ENCODE measurements at places on chromosomes 6 and 20. TPM values are rescaled to one million over a fixed set of nuclear protein-coding genes. Genes with fewer than 3 reads are reported as not detected.
A peak's percentile ranks its signal among the peaks of the same experiment; 100 is the strongest.

GRCh38 chr20:14142171-14142570, 146.9 kb downstream of the MACROD2 start:
- DNase-seq, result no peak
- no peak overlapping the region for H3K4me3 ChIP-seq
- H3K36me3 ChIP-seq, result no peaks in the 10 kb centered on the region

DNA sequence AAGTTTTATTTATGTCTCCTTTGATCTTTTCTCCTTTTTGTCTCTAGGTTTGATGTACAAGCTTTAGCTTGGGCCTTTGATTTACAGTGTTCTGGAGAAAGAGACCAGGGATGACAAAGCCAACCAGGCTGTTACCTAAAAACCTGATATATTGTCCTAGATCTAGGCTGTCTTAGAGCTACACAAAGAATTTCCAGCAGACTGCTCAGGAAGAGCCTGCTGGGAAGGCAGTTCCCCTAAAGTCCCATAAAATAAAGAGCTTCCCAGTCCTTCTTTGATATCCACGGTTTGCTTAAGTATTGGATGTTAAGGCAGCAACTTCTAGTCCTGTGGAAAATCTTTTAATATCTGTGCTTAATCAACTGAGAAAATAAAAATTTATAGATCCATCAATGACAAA, 70.5 kb downstream of the SHLD1 start:
- H3K27ac ChIP-seq, result no peak overlapping the region
- H3K27me3 ChIP-seq, result no peaks in the 10 kb centered on the region
- no peaks in the 10 kb centered on the region for H3K36me3 ChIP-seq
- H3K4me3 ChIP-seq, result no peak overlapping the region
- H3K4me1 ChIP-seq, result no peaks in the 10 kb centered on the region

Gene MCM8
- 6.7 TPM for total RNA-seq

Gene C6orf15
- not detected for total RNA-seq

GRCh38 chr20:37365760-37366638, 20.1 kb downstream of the SRC start:
- H3K4me1 ChIP-seq, result no peaks in the 10 kb centered on the region
- H3K36me3 ChIP-seq, result no peaks in the 10 kb centered on the region

DNA sequence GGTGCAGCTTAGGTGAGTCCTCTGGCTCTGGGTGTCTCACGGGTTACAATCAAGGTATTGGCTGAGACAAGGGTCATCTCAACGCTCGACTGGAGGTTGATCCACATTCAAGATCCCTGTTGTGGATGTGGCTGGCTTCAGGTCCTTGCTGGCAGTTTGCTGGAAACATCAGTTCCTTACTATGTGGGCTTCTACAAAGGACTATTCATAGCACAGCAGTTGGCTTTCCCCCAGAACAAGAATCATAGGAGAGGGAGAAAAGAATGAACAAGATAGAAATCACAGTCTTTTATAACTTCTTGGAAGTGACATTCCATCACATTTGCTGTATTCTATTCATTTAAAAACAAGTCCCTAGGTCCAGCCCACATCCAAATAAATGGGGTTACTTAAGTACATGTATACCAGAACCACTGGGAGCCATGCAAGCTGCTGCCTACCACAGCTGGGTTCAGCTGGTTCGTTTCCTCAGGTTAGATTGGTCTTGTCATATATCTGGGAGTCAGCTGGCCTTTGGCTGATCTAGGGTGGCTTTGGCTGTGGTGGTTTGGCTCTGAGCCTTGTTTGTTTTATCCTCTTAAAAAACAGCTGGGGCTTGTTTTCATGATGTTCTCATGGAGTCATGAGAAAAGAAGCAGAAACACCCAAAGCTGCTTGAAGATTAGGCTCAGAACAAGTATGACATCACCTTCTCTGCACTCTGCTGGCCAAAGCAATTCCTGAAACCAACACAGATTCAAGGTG, 433.2 kb upstream of the SPTLC3 start:
- H3K36me3 ChIP-seq, result no peaks in the 10 kb centered on the region
- H3K27ac ChIP-seq, result peak overlapping the region; percentile 34
- no peak for DNase-seq
- no peaks in the 10 kb centered on the region for H3K4me1 ChIP-seq

Gene HLA-DRA
- total RNA-seq, result 259 TPM

Gene POM121L2
- not detected for total RNA-seq

DNA sequence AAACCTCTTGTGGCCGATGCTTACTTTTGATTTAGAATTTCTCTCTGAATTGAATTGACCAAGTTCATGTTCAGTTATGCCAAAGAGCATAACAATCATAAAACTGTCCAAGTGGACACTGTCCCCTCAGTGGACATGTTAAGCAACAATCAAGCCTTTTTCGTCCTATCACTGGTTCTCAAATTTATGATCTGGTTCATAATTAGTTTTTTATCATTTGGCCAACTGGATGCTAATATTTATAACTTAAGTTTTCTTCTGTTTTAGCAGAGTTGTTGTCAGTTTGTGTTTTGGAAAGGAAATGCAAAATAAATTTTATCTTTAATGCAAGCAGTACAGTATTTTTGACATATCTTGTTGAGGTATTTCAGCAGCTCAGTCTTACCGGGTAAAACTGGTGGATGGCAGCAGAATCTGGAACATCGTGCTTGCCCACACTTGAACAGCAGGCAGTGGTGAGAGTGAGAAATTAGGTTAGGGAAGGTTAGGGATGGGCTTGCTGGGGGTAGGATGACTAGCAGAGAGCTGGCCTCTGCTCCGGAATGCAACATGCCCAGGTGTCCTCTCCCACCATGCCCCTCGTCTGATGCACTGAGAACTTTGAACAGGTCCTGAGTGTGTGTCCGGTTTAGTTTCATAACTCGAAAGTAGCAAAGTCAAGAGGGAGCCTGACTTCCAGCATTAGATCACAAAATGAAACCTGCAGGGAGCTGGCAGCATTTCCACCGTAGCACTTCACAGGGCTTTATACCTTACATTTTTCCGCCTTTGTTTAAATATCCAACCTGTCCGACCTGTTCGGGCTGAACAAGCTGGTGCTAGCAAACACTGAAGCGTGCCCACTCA, 93.1 kb downstream of the RREB1 start:
- H3K4me1 ChIP-seq, result no peaks in the 10 kb centered on the region
- H3K27ac ChIP-seq, result peak overlapping the region; percentile 79
- no peaks in the 10 kb centered on the region for H3K36me3 ChIP-seq
- peak; percentile 71 for DNase-seq
- H3K4me3 ChIP-seq, result peak overlapping the region; percentile 35
- H3K27me3 ChIP-seq, result no peaks in the 10 kb centered on the region

DNA sequence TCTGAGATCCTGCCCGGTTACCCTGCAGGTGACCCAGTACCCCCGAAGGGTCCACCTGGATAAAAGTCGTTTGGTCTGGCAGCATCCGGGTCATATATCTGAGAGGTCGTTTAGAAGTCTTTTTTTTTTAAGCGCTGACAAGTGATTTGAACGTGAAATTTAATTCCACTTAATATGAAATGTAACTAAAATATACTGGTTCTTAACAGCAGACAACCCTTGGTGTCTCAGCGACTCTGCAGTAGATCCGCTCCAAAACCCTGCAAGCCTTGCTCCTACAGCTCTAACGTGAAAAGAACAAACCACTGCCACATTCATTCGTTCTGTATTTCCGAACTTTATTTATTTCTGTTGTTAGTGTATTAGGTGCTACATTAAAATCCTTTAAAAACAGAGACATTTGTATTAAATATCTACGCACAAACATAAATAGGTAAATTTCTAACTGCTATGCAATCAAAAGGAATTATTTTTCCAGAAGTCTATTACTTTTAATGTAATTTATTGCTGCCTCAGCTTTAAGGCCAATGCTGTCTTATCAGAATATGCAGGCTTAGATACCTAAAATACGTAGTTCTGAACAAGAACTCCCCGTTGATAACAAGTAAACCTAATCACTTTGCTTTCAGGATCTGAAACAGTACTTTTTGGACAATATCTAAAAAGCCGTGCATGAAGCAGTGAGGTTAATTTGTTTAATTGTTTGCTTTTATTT, 33.5 kb upstream of the TCF21 start:
- H3K27me3 ChIP-seq, result peaks cover 33% of the 10 kb centered on the region
- H3K27ac ChIP-seq, result no peak overlapping the region
- no peaks in the 10 kb centered on the region for H3K4me1 ChIP-seq
- no peak overlapping the region for H3K4me3 ChIP-seq
- H3K36me3 ChIP-seq, result no peaks in the 10 kb centered on the region
- no peak for DNase-seq

Gene TRIM40
- 0.33 TPM for total RNA-seq

- DNase-seq, result no peak
- no peaks in the 10 kb centered on the region for H3K36me3 ChIP-seq
- H3K4me1 ChIP-seq, result no peaks in the 10 kb centered on the region
Measured at GRCh38 chr6:44668976-44669934, 281.7 kb downstream of the CDC5L start.

Gene TFEB
- total RNA-seq, result 15.7 TPM

Gene WFDC5
- not detected for total RNA-seq

DNA sequence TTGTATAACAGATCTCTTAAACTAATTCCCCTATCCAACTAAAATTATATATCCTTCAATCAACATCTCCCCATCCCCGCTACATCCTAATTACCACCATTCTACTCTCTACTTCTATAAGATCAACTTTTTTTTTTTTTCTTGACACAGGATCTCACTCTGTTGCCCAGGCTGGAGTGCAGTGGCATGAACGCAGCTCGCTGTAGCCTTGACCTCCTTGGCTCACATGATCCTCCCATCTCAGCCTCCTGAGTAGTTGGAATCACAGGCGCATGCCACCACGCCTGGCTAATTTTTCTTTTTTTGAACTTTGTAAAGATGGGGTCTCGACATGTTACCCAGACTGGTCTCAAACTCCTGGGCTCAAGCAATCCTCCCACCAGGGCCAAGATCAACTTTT, 5.0 kb downstream of the DNAAF9 start:
- no peaks in the 10 kb centered on the region for H3K36me3 ChIP-seq
- H3K4me1 ChIP-seq, result no peaks in the 10 kb centered on the region
- DNase-seq, result no peak
- no peak overlapping the region for H3K4me3 ChIP-seq
- H3K27me3 ChIP-seq, result no peaks in the 10 kb centered on the region

DNA sequence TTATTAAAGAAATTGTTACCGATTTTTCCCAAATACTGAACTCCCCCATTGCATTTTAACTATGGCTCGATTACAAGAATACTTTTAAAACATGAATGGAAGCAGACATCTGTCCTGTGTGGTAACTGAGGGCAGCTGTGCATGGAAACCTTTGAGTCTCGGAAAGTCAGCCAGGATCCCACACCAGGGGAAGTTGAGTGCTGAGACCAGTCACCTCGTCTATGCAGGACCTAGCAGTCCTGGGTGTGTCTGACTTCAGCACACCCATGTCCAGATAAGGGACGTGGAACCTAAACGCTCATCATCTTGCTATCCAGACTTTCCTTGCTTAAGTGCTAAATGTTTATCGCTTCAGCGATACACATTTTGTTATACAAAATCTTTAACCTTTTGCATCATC, 6.1 kb downstream of the RIN2 start:
- no peak overlapping the region for H3K27ac ChIP-seq
- no peaks in the 10 kb centered on the region for H3K36me3 ChIP-seq
- no peak overlapping the region for H3K4me3 ChIP-seq
- H3K27me3 ChIP-seq, result no peaks in the 10 kb centered on the region
- DNase-seq, result no peak
- no peaks in the 10 kb centered on the region for H3K4me1 ChIP-seq

DNA sequence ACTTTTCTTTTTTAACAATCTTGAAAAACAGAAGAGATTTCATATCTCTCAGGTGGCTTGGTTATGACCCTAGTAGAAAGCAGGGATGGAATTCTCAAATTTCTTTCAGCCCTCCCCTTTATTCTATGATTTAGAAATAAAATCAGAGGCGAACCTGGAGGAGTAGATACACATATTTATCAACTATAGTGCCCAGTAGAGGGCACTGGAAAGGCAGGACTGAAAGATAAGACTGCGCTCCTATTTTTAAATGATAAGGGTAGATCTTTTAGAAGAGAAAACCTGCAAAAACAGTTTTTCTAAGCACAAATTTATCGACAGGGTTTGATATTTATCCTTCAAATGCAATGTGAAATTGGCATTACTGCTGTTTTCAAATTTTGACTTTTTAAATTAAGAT, 1296.6 kb downstream of the EPHA7 start:
- H3K27me3 ChIP-seq, result no peaks in the 10 kb centered on the region
- no peaks in the 10 kb centered on the region for H3K4me1 ChIP-seq
- no peak for DNase-seq
- no peaks in the 10 kb centered on the region for H3K36me3 ChIP-seq
- no peak overlapping the region for H3K27ac ChIP-seq
